ENCODE measurements at places on chromosomes 12 and 14.

DNA sequence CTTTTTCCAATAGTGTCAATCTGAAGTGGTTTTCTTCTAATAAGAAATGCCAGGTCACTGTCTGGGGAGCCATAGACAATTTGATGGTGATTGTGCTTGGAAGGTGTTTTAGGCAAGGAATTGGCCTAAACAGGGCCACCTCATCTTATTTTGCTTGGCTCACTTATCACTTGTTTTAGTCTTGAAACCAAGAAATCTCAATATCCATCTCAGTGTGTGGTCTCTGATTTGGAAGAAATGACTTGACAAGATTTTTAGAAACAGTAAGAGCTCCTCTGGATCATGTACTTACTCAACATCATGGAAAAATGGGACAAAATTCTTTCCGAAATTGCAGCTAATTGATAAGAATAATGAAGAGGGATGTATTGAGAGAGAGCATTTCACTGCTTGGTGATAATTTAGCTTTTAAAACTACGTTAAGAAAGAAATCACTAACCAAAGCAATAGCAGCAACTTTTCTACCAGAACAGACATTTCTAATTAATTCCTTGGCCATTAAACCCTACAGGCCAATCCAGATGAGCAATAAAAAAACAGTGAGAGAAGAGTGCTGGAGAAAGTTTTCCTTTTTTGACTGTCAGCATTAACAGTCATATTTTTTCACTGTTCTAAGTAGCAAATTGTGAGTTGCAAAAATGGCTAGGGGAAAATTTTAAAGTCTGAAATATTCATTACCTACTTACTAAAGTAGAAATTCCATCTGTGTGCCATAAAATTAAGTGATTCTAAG, 157.3 kb downstream of the AEBP2 start:
- no peak for DNase-seq

- DNase-seq = no peak
These were observed 6.3 kb downstream of the FRS2 start for GRCh38 chr12:69476276-69477017.

- no peak for DNase-seq
These were observed 271.2 kb downstream of the EGLN3 start for GRCh38 chr14:33679461-33680225.

GRCh38 chr12:19018302-19018970, 111.1 kb upstream of the PLEKHA5 start:
- no peak for DNase-seq

DNA sequence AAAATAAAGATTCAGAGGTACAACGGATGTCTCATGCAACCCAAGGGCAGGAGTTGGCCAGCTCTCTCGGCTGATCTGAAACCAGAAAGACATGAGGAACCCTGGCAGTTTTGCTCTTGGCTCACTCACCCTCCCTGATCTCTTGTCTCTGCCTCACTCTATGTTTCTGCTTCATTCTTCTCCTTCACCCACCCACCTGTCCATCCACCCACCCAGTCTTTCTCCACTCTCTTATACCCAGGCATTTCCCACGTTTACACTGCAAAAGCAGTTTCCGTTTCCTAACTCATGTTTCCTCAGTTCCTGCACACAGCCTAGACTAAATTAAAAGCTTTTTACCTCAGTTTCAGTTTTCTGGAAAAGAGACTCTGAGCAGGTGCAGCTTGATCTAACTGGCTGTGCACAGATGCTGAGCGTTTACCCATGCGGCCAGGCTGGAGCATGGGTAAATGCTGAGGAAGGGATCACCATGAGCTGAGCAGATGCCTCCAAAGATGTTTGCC, 157.6 kb downstream of the PRKCH start:
- DNase-seq = no peak

GRCh38 chr14:41154143-41154807, 452.4 kb upstream of the LRFN5 start:
- no peak for DNase-seq

GRCh38 chr14:105346876-105347586, 32.5 kb downstream of the PACS2 start:
- DNase-seq = no peak

- no peak for DNase-seq
These were observed 24.8 kb upstream of the IFNG-AS1 start for GRCh38 chr12:67964456-67964855.

DNA sequence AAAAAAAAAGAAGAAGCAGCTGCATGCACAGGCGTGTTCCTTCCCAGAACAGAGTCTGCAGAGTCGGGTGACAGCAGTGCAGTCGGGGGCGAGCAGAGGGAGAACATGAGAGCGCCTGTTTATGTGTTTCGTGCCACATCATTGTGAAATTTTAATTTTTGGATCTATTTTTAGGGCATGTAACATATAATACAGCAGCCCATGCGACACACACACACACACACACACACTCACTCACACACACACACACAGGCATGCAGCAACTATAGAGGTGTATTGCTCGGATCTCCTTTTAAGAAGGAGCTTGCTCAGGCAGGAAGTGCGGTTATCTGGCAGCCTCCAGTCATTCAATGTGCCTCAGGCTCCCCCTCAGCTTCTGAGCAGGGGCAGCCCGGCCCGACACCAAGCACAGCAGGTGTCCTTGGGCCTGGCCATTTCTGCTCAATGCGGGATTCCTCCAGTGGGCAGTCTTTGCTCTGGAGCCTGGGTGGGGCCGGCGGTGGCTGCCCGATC, 71.8 kb downstream of the ZNF664 start:
- no peak for DNase-seq

DNA sequence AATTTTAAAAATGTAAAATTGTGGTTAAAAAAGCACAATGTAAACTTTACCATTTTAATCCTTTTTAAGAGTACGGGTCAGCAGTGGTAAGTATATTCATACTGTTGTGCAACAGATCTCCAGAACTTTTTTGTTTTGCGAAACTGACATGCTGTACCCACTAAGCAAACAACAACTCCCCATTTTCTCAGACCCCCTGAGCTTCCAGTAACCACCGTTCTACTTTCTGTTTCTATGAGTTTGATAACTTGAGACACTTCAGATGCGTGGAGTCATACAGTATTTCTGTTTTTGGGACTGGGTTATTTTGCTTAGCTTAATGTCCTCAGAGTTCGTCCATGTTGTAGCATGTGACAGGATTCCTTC, 38.0 kb downstream of the CHST11 start:
- no peak for DNase-seq

GRCh38 chr12:21801522-21802288, 27.2 kb upstream of the KCNJ8 start:
- DNase-seq = no peak

DNA sequence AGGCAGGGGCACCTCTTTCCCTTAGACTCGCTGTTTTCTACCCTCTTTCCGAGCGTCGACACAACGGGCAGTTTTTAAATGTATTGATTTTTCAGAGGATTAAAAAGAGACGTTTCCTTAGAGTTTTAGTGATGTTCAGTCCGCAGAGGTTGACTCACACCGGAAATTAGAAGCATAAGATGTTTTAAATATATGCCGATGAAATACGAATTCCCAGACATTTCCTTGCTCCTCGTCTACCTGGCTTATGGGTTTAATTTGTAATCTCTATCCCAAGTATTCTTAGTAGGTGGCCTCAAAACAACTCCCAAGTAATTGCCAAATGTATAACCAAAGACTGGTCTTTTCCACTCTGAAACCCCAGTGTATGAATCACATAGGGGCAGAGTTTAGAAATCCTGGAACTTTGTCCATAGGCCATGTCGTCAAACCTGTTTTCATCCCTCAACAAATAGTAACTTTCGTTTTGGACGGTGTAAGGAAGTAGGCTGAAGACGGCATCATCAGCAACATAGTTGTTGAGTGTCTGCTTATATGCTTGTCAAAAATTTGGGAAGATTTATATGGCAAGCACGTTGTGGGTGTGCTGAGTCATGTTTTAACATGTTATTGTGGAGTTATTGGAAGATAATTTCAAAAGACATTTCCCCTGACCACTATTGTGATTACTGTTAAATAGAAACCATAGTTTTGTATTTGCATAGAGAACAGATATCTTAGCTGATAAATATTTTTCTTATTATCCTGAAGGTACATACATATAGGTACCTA, 824 bp downstream of the TBK1 start:
- DNase-seq = peak; percentile 37

DNA sequence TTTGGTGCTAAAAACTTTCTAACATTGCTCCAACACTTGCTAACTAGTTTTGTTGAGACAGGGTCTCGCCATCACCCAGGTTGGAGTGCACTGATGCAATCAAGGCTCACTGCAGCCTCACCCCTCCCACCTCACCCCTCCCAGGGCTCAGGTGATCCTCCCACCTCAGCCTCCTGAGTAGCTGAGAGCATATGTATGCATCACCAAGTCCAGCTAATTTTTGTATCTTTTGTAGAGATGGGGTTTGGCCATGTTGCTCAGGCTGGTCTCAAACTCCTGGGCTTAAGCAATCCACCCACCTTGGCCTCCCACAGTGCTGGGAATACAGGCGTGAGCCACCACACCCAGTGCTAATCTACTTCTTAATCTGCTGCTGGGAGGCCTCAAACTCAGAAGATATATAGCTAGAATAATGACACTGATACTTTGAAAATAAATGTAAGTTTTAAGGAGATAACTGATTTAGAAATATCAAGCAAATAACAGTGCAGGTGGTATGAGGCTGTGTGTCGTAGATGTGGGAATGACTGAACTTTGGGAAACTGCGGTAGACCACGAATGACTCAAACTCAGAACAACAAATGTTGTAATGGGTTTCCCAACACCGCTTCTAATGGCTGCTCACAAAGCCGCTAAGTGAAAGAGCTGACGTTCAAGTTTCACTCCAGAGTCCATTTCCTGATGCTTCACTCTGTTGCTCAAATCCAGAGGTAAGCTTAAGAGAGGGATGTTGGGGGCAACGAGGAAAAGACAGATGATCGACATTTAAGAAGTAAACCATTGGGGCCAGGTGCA, 10.0 kb downstream of the TMCC3 start:
- DNase-seq = peak; percentile 18

GRCh38 chr12:103529306-103529705, 33.5 kb upstream of the C12orf42 start:
- no peak for DNase-seq

DNA sequence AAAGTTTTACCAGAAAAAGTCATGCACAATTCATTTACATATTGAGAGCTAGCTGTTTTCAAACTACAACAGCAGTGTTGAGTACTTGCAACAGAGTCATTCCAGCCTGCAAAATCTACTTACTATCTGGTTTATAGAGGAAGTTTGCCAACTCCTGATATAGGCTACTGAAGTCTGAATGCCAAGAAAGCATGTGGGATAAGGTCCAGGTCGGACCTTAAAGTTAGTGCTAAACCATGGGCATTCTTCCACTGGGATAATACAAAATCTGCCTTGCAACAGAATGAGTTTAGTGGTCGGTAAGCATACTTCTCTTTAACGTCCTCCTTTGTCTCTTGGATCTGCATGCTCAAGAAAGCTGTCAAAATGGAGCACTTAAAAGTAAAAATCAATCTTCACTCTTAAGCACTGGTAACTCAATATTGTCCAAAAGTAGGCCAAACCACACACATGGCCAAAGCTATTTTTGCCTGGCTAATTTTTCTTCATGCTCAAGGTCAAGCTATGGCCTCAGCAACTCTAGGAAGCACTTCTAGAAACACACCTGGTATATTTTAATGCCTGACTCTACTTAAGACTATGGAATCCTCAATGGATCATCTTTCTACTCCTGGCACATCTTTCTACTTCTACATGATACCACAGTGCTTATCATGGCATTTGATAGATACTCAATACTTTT, 364.9 kb upstream of the KITLG start:
- no peak for DNase-seq

- DNase-seq = no peak
These were observed 20.7 kb downstream of the ZDHHC17 start for GRCh38 chr12:76784600-76785051.

GRCh38 chr12:131751335-131751734, 40.4 kb downstream of the SFSWAP start:
- DNase-seq = no peak

DNA sequence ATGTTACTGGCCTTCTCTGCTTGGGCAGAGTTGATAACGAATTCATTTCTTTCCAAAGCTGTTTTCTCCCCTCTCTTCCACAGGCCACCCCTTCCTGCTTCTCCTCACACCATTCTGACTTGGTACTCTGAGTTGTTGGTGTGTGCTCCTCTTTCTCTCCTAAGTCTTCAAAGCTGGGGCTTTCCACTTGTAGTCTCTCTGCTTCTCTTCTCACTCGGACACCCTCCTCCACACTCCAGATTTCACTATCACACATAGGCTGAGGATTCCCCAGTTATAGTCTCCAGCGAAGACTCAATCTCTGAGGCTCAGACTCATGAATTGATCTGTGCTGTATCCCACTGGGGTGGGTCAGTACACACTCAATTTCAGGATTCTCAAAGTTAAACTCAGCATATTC, 201.0 kb downstream of the SSPN start:
- no peak for DNase-seq

- no peak for DNase-seq
These were observed 6.1 kb downstream of the METTL3 start for GRCh38 chr14:21505012-21505553.

- no peak for DNase-seq
These were observed 1.9 kb downstream of the GPHN start for GRCh38 chr14:66509874-66510273.

- DNase-seq = no peak
These were observed 11.2 kb downstream of the KCNH3 start for GRCh38 chr12:49549735-49550692.

DNA sequence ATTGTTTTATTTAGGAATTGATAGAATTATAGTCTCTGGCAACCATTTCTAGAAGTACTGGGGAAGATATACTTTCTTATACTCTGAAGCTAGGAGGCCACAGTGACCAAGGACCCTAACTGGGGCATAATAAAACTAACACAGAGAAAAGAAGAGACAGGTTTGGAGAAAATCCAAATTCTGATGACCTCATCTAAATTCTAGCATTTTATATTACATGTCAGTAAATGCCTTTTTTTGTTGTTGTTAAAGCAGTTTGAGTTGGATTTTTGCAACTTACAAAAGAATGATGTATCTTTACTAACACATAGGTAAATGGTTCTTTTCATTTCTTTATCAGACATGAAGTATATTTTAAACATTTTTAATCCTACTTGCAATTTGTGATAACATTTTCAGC, 933.3 kb downstream of the TMTC2 start:
- no peak for DNase-seq

DNA sequence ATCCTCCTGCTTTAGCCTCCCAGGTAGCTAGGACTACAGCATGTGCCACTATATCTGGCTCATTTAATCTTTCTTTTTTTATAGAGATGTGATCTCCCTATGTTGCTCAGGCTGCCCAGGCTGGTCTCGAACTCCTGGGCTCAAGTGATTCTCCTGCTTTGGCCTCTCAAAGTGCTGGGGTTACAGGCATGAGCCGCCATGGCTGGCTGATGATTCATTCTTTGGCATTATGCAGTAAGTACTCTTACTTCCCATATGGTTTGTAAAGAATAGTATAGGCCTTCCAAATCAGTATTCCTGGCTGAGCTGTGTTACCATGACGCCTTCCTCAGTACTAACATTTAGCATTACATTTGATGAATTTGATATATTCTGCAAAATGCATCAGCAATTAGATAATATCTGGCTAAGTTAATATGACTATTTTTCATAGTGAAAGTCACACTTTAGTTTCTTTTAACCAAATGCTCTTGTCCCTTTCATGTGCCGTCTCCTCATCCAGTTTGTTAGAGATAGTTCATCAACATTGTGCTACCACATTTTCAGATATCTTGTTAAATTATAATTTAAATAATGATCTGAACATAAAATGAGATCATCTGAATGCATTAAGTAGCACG, 3.2 kb upstream of the MIA2 start:
- DNase-seq = no peak
